ENCODE measurements at places on chromosomes 11 and 22. TPM values are rescaled to one million over a fixed set of nuclear protein-coding genes. Genes with fewer than 3 reads are reported as not detected.

DNA sequence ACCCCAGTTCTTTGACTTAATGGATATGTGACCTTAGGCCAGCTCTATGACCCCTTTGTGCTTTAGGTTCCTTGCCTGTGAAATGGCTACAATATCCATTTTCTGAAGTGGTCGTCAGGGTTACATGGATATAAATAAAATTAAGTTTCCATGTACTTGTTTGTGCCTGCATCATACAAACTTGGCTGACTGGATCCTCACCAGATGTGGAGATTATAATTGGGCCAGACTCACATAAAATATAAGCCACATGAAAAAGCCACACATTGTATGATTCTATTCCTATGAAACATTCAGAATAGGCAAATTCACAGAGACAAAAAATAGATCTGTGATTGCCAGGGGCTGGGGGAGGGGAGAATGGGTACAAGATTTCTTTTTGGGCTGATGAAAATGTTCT is 100.9 kb upstream of the USP47 start:
- no peak overlapping the region for H3K4me3 ChIP-seq
- no peaks in the 10 kb centered on the region for H3K36me3 ChIP-seq
- no peaks in the 10 kb centered on the region for H3K4me1 ChIP-seq
- no peak overlapping the region for H3K27ac ChIP-seq
- no peak for DNase-seq
- no peaks in the 10 kb centered on the region for H3K27me3 ChIP-seq

DNA sequence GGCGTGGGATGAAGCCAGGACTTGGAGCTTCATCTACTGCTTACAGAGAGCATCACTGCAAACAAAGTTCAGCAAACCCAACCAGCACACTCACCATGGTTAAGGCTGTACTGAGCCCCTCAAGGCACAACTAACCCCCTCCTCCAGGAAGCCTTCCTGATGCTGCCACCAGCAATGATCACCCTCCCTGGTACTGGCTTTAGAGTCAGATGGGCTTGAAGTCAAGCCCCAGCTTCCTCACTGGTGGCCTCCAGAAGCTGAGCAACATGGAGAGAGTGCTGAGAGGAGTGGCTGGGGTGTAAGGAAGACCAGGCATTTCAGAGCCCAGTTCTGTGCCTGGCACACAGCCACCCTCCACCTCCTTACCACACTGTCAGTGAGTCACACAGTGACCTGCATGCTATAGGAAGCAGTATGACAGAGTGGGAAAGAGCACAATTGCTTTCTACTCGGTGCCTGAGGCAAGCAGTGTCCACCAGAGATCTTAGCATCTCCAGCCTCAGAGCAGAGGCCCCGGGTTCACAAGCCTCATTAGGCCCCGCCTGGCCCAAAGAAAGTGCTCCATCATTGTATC is 24.7 kb upstream of the BAIAP2L2 start:
- no peak for DNase-seq
- H3K27me3 ChIP-seq = no peaks in the 10 kb centered on the region
- peaks cover 5% of the 10 kb centered on the region for H3K36me3 ChIP-seq

DNA sequence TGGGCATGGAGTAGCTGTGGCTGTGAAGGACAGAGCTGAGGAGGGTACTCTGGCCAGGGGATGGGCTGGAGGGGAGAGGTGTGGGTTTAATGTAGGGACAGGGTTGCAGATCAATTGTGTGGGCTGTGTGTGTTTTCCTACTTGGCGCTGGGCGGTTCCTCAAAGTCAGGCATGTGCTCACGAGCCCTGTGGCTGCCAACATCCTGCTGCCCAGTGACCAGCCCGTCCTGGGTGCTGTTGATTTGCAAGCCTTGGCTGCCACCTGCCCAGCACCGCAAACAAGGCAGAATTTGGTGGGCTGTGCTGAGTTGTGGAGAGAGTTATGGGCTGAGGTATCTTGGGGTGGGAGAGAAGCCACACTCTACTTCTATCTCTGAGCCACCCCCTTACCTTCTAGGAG is 69.2 kb downstream of the SCN3B start:
- no peak for DNase-seq
- H3K27me3 ChIP-seq = no peaks in the 10 kb centered on the region

DNA sequence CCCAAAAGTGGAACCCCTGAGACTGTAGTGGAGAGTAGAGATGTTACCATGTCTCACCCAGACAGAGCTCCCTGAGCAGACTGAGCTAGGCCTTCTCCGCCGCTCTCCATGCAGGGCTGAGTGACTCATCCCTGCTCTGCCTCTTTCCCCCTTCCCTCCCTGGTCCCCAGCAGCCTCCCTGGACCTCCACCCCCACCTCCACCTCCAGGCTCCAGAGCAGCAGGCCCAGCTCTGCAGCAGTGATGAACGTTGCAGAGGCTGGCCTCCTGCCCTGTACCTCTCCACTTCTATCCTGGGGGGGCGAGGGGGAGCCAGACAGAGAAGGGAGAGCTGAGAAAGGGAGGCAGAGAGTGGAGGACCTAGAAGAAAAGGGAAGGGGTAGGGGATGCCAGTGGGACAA is 19.3 kb upstream of the ARAP1 start:
- no peak overlapping the region for H3K4me3 ChIP-seq
- H3K27ac ChIP-seq = no peak overlapping the region
- peaks cover 58% of the 10 kb centered on the region for H3K4me1 ChIP-seq
- DNase-seq = no peak
- no peaks in the 10 kb centered on the region for H3K27me3 ChIP-seq

DNA sequence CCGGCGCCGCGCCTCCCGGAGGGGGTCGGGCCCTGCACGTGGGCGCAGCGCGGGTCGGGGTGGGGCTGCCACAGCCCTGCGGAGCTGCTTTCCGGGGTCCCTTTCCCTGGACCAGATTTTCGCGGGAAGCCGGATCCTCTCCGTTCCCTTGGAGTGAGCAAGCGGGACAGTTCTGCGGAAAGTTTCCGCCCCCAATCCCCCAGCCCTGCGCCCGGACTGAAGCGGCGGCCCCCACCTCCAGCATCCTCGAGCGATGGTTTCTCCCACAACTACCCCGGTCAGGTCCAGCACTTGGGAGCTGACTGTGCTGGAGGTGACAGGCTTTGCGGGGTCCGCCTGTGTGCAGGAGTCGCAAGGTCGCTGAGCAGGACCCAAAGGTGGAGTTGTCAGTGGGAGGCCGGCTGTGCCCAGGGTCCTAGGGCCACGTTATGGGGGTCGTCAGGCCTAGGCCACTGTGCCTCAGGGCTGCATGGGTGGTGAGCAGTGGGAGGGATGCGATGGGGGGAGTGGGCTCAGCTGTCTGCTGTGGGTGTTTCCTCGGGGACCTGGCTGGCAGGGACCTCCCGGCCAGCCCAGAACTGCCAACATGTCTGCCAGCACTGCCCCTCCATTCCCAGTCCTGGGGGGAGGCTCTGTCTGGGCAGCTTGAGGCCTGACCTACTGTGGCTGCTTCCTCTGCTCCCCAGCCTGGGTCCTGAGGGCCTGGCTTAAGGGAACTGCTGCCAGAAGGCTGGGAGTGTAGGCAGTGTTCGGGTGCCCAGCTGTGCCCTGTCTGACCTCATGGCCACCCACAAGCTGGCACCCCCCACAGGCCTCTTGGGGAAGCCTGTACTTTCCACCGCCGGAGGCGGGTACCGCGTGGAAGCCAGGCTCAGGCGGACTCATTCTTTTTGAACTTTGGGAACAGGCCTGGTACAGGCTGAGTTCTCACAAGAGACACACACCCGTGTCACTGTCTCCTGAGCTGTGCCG is 726 bp downstream of the ST3GAL4 start:
- DNase-seq = no peak
- no peaks in the 10 kb centered on the region for H3K27me3 ChIP-seq
- no peaks in the 10 kb centered on the region for H3K36me3 ChIP-seq
- H3K27ac ChIP-seq = peak overlapping the region; percentile 62
- peak overlapping the region; percentile 12 for H3K4me3 ChIP-seq

GRCh38 chr11:64570341-64570740 is 20.7 kb upstream of the SLC22A12 start:
- H3K36me3 ChIP-seq = no peaks in the 10 kb centered on the region
- peaks cover 23% of the 10 kb centered on the region for H3K4me1 ChIP-seq
- DNase-seq = peak; percentile 69
- no peak overlapping the region for H3K27ac ChIP-seq
- H3K4me3 ChIP-seq = no peak overlapping the region

GRCh38 chr22:46150655-46151477 is 540 bp downstream of the PPARA start:
- no peaks in the 10 kb centered on the region for H3K27me3 ChIP-seq
- H3K4me3 ChIP-seq = peak overlapping the region; percentile 97
- H3K36me3 ChIP-seq = peaks cover 3% of the 10 kb centered on the region
- H3K27ac ChIP-seq = no peak overlapping the region
- DNase-seq = peak; percentile 37

- H3K27ac ChIP-seq = no peak overlapping the region
- H3K27me3 ChIP-seq = no peaks in the 10 kb centered on the region
- no peaks in the 10 kb centered on the region for H3K4me1 ChIP-seq
- H3K4me3 ChIP-seq = no peak overlapping the region
Observed at GRCh38 chr22:47783433-47784366, 1021.2 kb downstream of the TBC1D22A start.

GRCh38 chr11:803770-804598 is 1.0 kb downstream of the PIDD1 start:
- no peaks in the 10 kb centered on the region for H3K36me3 ChIP-seq
- no peak overlapping the region for H3K27ac ChIP-seq
- H3K4me1 ChIP-seq = peaks cover 20% of the 10 kb centered on the region
- no peaks in the 10 kb centered on the region for H3K27me3 ChIP-seq
- no peak for DNase-seq
- peak overlapping the region; percentile 11 for H3K4me3 ChIP-seq

GRCh38 chr11:78216021-78216420 is 27.3 kb downstream of the USP35 start:
- no peak overlapping the region for H3K4me3 ChIP-seq
- no peak for DNase-seq
- H3K4me1 ChIP-seq = no peaks in the 10 kb centered on the region
- H3K36me3 ChIP-seq = peaks cover 13% of the 10 kb centered on the region
- no peaks in the 10 kb centered on the region for H3K27me3 ChIP-seq

DNA sequence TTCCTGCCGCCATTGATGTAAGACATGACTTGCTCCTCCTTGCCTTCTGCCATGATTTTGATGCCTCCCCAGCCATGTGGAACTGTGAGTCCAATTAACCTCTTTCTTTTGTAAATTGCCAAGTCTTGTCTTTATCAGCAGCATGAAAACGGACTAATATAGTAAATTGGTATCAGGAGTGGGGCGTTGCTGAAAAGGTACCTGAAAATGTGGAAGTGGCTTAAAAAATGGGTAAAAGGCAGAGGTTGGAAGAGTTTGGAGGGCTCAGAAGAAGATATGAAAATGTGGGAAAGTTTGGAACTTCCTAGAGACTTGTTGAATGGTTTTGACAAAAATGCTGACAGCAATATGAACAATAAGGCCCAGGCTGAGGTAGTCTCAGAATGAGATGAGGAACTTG is 89.7 kb downstream of the RSF1 start:
- no peak for DNase-seq
- H3K4me1 ChIP-seq = no peaks in the 10 kb centered on the region
- peaks cover 4% of the 10 kb centered on the region for H3K36me3 ChIP-seq
- no peak overlapping the region for H3K4me3 ChIP-seq

- no peaks in the 10 kb centered on the region for H3K27me3 ChIP-seq
- no peak for DNase-seq
- H3K4me3 ChIP-seq = no peak overlapping the region
- no peaks in the 10 kb centered on the region for H3K36me3 ChIP-seq
- H3K27ac ChIP-seq = peak overlapping the region; percentile 63
Observed at GRCh38 chr22:35752006-35752862, 34.6 kb downstream of the APOL5 start.

GRCh38 chr22:29598684-29599020 is 4.8 kb upstream of the NF2 start:
- no peaks in the 10 kb centered on the region for H3K36me3 ChIP-seq
- no peaks in the 10 kb centered on the region for H3K27me3 ChIP-seq
- no peak overlapping the region for H3K4me3 ChIP-seq
- H3K27ac ChIP-seq = no peak overlapping the region
- no peak for DNase-seq
- H3K4me1 ChIP-seq = no peaks in the 10 kb centered on the region

Gene MUC5AC
- not detected for total RNA-seq

Gene PATL1
- total RNA-seq = 19.8 TPM

Gene SMARCB1
- total RNA-seq = 107 TPM
